H1 (cell line): ENCODE measurements at places on chromosomes 4 and X. TPM values are rescaled to one million over a fixed set of nuclear protein-coding genes. Genes with fewer than 3 reads are reported as not detected.

DNA sequence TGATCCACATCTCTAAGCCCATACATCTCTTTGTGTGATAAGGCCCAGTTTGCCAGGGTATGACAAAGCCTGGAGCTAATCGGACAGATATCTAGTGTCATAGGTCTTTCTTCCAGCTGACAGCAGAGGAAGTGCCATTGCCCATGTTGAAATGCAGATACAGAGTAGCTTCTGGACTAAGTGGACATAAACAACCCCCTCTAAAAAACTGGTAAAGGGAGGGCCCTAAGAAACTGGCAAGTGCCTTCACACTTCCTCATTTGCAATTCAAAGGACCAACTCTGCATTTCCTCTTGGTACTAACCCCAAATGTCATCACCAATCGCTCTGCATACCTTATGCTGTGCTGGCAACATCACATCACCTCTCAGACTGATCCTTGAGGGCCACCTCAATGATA, 20.8 kb downstream of the ARHGEF6 start:
- H3K27me3 ChIP-seq: no peaks in the 10 kb centered on the region
- no peaks in the 10 kb centered on the region; the same call in 1 of the 2 replicates for H3K4me1 ChIP-seq
- H3K27ac ChIP-seq: no peak overlapping the region
- H3K36me3 ChIP-seq: no peaks in the 10 kb centered on the region
- DNase-seq: peak; percentile 2

DNA sequence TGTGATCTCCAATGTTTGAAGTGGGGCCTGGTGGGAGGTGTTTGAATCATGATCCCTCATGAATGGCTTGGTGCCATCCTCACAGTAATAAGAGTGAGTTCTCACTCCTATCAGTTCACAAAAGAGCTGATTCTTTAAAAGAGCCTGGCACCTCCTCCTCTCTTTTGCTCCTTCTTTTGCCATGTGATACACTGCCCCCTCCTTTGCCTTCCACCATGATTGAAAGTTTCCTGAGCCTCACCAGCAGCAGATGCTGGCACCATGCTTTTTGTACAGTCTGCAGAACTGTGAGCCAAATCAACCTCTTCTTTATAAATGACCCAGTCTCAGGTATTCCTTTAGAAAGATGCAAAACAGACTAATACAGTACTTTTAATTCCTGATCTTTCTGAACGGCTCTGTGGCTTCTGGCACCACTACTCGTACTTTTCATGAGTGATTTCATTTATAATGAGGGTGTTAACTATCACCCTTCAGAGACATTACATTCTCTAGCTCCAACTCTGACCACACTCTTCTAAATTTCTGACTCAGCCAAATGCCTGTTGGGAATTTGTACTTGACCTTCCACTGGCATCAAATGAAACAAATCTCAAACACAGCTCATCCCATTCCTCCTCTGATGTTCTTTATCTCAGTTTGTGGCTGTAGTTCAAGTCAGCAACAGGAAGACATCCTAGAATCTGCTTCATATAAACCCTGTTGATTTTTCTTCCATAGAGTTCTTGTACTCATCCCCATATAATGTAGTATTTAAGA, 4.2 kb downstream of the UFSP2 start:
- H3K36me3 ChIP-seq: no peaks in the 10 kb centered on the region
- H3K27me3 ChIP-seq: no peaks in the 10 kb centered on the region

- no peak for DNase-seq
- no peaks in the 10 kb centered on the region for H3K4me1 ChIP-seq
- no peaks in the 10 kb centered on the region for H3K27me3 ChIP-seq
- no peaks in the 10 kb centered on the region for H3K36me3 ChIP-seq
- H3K27ac ChIP-seq: no peak overlapping the region
Measured at GRCh38 chr4:30867427-30867826, 147.3 kb downstream of the PCDH7 start.

- H3K27me3 ChIP-seq: peaks cover 1% of the 10 kb centered on the region
- no peaks in the 10 kb centered on the region for H3K4me1 ChIP-seq
- no peak for DNase-seq
- H3K4me3 ChIP-seq: no peak overlapping the region
- no peak overlapping the region for H3K27ac ChIP-seq
Measured at GRCh38 chr4:149896432-149896831, 80.8 kb upstream of the IQCM start.

- H3K4me1 ChIP-seq: no peaks in the 10 kb centered on the region
- H3K27me3 ChIP-seq: no peaks in the 10 kb centered on the region
- H3K27ac ChIP-seq: no peak overlapping the region
- DNase-seq: no peak
- no peaks in the 10 kb centered on the region for H3K36me3 ChIP-seq
- H3K4me3 ChIP-seq: no peak overlapping the region
Measured at GRCh38 chr4:37758226-37758625, 68.3 kb upstream of the PGM2 start.

DNA sequence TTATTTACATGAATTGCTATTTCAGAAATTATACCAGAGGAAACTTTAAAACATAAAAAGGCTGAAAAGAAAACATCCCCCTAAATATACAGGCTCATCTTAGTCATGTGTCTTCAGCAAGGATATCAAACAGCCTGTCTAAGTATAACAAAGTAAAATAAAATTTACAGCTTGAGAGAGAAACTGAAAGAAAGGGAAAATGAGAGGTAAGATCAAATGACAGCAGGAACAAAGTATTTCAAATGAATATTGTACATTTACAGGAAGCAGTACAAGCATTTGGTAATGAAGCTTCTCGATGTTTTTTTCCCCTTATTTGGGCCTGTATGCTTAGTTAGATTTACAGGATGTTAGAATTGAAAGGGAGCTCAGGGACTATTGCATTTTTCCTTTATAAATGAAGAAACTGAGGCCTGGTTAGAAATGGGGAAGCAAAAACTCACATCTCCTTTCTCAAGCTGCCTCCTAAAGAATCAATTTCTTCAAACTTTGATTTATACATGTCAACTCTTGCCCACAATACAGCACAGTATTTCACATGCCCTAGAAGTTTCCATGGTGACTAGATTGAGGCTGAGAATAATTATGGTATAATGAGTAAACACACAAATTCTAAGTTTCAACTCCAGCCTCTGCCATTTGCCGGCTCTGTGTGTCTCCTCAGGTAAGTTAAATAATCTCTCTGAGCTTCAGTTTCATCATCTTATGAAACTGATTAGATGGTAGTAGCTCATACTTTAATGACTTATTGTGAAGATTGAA, 29.3 kb downstream of the DAPP1 start:
- no peak for DNase-seq
- no peaks in the 10 kb centered on the region for H3K36me3 ChIP-seq
- H3K4me3 ChIP-seq: no peak overlapping the region
- H3K4me1 ChIP-seq: no peaks in the 10 kb centered on the region

DNA sequence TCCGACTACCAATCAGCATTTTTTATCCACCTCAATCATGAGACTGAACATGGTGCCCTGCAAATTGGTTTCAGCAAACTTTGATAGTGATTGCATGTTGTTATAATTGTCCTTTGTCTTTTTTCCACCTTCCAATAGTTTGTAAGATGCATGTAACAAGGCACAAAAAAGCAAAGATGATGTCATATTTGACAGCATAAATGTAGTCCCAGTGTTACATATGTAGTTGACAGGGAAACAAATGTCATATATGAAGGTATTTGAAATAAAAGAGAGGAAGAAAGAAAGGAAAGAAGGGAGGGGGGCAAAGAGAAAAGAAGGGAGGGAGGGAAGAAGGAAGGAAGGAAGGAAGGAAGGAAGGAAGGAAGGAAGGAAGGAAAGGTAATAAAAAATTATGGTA, 441.7 kb upstream of the CPEB2 start:
- no peak overlapping the region for H3K4me3 ChIP-seq
- DNase-seq: no peak
- no peaks in the 10 kb centered on the region for H3K36me3 ChIP-seq
- H3K27ac ChIP-seq: no peak overlapping the region
- no peaks in the 10 kb centered on the region for H3K27me3 ChIP-seq

ESX1 gene
- total RNA-seq: not detected in 2 replicates

MAGEB4 gene
- total RNA-seq: not detected in 2 replicates

DNA sequence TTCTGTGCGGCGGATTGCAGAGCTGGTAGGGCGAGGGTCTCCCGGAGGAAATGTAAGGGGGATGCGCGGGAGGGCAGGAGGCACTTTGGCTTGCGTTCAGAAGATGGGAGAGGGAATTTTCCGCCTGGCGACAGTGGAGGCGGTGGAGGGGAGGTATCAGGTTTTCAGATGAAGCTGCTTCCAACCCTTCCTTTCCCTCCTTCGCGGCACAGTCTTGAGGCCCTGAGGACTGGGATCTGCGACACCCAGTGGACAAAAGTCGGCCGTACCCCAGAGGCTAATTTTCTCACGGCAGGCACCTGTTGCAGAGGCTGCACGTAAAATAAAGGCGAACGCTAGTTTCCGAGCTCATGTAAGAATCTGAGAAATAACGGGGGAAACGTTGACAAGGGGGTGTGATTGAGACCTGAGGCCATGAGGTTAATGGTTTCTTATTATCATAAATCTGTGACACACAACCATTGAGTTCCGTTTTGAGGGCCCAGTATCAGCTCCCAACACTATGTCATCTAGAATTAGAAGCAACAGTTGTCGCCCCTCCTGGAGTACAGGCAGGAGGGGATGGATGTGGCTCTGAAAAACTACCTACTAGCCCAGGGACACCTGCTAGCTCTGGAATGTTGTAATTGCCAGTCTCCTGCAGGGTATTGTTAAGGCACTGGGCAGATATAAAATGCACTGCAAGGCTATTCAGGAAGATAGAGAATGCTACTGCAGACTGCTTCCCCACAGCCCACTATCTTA, 1.1 kb downstream of the ZCCHC18 start:
- H3K36me3 ChIP-seq: no peaks in the 10 kb centered on the region
- H3K27me3 ChIP-seq: no peaks in the 10 kb centered on the region
- peak; percentile 49 for DNase-seq
- H3K27ac ChIP-seq: no peak overlapping the region

AFP gene
- total RNA-seq: 9.9 and 10.4 TPM in 2 replicates

DNA sequence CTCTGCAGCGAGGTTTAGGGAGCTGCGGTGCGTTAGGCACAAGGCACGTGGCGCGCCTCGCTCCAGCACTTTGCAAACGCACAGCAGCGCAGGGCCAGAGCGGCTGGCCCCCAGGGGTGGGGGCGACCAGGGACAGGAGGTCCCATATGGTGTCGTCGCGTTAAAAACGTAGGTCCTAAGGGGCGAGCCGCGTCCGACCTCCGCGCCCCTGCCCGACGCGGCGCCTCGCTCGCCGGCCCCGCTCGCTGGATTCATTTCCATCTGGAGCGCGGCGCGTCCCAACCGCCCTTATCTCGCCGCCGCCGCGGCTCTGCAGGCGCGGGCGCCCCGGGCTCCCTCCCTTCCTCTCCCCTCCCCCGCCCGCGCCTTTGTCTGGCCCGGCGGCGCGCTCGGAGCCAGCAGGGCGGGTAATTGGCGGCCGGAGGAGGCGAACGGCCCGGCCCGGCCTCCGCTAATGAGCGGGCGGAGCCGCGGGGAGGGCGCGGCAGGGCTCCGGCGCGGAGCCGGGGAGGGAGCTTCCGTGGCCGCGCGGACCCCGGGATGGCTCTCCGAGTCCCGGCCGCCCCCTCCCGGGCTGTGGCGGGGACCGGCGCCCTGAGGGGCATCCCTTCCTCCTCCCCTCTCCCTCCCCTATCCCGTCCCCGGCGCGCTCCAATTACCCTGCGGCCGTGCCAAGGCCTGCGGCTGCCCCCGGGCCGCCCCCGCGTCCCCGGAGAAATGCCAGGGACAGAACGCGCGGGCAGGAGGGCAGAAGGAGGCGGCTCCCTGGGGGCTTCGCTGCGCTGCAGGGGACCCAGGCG, 409.0 kb downstream of the BCOR start:
- no peaks in the 10 kb centered on the region for H3K27me3 ChIP-seq
- H3K4me3 ChIP-seq: peak overlapping the region; percentile 33
- H3K27ac ChIP-seq: no peak overlapping the region; the same call in 1 of the 2 replicates

- peaks cover 4% of the 10 kb centered on the region; the same call in 1 of the 2 replicates for H3K36me3 ChIP-seq
- no peaks in the 10 kb centered on the region for H3K27me3 ChIP-seq
- DNase-seq: no peak
- H3K4me3 ChIP-seq: no peak overlapping the region
- no peak overlapping the region for H3K27ac ChIP-seq
Measured at GRCh38 chr4:113776679-113777078, 15.1 kb upstream of the CAMK2D start.

DNA sequence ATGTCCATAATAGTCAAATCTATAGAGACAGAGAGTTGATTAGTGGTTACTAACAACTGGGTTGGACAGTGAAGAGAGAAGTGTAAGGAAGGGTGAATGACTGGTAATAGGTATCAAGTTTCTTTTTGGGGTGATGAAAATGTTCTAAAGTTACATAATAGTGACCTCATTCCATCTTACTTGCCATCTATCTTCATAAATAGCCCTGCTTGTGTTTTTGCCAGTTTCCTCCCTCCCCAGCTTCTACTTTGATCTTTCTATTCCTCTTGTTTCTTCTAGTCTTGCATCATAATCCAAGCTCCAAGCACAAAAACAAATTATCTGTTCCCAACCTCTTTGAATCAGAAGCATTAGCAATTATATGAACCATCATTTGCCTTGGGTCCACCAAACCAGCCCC, 40.2 kb upstream of the TET2 start:
- no peak for DNase-seq
- no peaks in the 10 kb centered on the region for H3K36me3 ChIP-seq
- H3K4me1 ChIP-seq: no peaks in the 10 kb centered on the region
- no peak overlapping the region for H3K27ac ChIP-seq

DNA sequence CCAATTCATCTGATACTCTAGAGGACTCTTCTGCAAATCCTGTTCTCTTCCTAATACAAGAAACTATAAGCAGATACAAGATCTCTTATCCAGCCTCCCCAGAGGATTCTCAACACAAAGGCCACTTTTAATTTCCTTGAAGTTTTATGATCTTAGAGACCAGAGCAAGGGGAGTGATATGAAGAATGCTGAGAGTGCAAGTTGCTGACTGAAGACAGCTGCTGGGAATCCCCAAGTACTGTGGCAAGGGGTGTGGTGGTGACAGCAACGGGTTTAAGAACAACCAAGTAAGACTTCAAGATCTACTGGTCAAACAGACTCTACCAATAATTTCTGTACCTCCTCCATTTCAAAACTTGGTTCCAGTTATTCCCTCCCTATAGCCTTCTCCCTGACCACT, 7.0 kb downstream of the AMMECR1 start:
- H3K27ac ChIP-seq: no peak overlapping the region
- no peaks in the 10 kb centered on the region for H3K36me3 ChIP-seq
- H3K27me3 ChIP-seq: no peaks in the 10 kb centered on the region
